GM10248 (cell line): ENCODE measurements at places on chromosomes 7 and 10.

- no peak for DNase-seq
These were observed 210.4 kb downstream of the SKIDA1 start for GRCh38 chr10:21314906-21315644.

DNA sequence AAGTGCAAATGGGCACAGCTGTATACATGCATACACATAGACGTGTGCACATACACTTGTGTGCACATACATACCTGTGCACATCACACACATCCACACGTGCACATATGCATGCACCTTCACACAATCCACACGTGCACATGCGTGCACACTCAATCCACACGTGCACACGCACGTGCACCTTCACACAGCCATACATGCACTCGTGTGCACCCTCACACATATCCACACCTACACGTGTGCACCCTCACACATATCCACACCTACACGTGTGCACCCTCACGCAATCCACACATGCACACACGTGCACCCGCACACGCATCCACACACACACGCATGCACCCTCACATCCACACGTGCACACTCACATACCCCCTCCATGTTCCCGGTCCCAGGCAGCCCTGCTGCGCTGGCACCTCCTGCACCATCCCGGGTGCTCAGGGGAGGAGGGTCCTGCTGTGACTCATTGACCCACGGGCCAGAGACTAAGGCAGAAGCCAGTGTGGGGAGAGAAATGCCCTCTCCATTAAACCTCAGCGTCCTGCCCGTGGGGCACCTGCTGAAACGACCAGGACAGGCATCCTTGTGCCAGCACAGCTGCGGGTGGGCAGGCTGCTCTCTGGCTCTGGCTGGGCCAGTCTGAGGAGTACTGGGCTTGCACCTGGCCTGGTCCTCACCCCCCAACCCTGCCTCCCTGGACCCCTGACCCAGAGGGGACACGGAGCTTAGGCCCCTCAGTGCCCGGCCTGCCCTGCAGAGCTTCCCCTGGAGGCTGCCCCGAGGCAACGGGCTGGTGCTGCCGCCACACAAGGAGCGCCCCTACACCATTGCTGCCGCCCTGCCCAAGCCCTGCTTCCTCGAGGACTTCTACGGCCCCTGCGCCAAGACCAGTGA lies 17.8 kb upstream of the UTF1 start:
- no peak for DNase-seq

- DNase-seq = no peak
These were observed 22.5 kb downstream of the CCDC186 start for GRCh38 chr10:114151486-114151885.

- DNase-seq = no peak
These were observed 24.7 kb downstream of the NOD1 start for GRCh38 chr7:30453921-30454320.

GRCh38 chr10:109956454-109957091 lies 33.3 kb upstream of the XPNPEP1 start:
- DNase-seq = peak; percentile 62

DNA sequence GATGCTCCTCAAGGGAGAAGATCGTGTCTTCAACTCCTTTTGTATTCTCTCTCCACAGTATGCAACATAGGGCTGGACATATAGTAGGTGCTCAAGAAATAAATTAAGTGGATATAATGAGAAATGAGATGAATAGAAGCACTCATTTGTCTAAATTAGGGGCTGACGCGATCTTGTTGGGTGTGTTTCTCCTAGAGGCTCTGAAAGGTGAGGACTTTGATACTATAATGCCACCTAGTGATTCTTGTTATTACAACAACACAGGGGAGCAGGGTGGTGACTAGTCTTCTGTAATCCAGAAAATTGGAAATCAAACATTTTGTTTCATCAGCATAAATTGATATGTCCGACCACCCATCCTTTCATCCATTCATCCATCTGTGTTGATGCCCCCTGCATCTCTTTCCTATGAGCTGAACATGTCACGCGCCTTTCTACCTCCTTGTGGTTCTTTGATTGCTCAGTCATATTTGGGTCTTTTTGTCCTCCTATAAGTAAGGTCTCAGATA lies 3.5 kb upstream of the CFAP58 start:
- peak; percentile 43 for DNase-seq

GRCh38 chr10:95208702-95209391 lies 14.8 kb downstream of the ACSM6 start:
- DNase-seq = no peak

GRCh38 chr7:1644341-1645070 lies 25.6 kb upstream of the ELFN1 start:
- DNase-seq = no peak

- no peak for DNase-seq
These were observed 709.9 kb upstream of the LRRTM3 start for GRCh38 chr10:66215920-66216319.

- DNase-seq = no peak
These were observed 18.1 kb upstream of the PALS2 start for GRCh38 chr7:24555184-24555583.
